Brain microvascular endothelial cell (primary cell): ENCODE measurements at places on chromosomes 12 and 14.

- no peak for DNase-seq
Observed at GRCh38 chr14:78595797-78596196, 425.6 kb downstream of the NRXN3 start.

GRCh38 chr14:77092676-77093075, 5.4 kb upstream of the CIPC start:
- DNase-seq, result no peak

DNA sequence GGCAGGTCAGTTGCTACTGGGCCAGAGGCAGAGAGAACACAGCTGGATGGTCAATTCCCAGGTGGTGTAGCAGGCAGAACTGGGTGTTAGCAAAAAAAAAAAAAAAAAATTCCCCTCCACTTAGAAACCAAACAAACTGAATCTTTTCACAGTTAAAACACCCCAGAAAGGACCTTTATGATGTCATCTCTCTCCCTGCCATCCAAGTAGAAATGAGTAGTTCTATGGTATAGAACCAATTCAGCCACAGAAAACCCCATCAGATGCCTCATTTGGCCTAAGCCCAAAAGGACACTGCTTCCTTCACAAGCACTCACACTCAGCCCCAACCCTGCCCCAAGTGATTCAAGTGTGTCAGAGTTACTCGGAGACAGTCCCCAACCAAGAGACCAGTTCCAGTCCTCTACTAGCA, 230.8 kb downstream of the DPF3 start:
- DNase-seq, result no peak

GRCh38 chr12:12138203-12139154, 67.7 kb downstream of the BCL2L14 start:
- no peak for DNase-seq

DNA sequence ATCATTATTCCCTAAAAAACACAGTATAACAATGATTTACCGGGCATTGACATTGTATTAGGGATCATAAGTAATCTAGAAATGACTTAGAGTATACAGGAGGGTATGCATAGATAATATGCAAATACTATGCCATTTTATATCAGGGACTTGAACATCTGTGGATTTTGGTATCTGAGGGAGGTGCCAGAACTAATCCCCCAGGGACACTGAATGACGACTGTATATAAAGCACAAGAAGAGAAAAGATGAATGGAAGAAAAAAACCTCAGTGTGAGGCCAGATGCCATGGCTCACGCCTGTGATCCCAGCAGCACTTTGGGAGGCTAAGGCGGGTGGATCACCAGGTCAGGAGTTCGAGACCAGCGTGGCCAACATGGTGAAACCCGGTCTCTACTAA, 25.5 kb upstream of the COX6A1 start:
- no peak for DNase-seq

GRCh38 chr14:51392416-51392815, 152.4 kb downstream of the TMX1 start:
- no peak for DNase-seq

DNA sequence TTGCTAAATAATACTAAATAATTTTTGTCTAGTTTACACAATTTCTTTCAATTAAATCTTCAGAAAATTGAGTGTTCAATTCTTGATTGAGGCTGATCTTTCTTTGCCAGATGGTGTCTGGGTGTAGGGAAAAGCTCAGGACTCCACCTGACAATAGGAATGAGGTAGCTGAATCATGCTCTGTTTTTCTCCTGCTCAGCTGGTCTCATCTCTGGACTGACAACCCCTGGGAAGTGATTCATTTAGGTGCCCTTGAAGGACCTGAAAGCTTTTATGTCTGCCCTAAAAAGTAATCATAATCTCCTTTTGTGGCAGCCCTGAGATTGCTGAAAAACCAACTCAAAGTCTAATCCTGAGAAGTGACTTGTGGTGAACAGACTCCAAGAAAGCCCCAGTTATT, 255.4 kb downstream of the ETNK1 start:
- DNase-seq, result no peak
